ENCODE measurements at places on chromosomes 6 and 20.

DNA sequence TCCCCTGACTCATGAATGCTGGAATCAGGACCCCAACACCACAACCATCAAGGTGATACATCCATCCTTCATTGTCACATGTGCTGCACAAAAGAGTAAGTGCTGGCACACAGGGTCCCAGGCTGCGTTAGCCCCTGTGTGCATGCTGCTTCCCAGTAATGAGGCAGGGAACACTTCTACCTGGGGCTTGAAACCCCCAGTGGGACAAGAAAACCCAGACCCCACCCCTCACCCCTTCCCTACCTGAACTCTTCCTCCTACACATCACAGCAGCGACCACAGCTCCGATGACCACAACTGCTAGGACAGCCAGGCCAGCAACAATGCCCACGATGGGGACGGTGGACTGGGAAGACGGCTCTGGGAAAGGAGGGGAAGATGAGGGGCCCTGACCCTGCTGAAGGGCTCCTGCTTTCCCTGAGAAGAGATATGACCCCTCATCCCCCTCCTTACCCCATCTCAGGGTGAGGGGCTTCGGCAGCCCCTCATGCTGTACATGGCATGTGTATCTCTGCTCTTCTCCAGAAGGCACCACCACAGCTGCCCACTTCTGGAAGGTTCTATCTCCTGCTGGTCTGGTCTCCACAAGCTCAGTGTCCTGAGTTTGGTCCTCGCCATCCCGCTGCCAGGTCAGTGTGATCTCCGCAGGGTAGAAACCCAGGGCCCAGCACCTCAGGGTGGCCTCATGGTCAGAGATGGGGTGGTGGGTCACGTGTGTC lies 2.0 kb downstream of the HLA-B start:
- DNase-seq, result no peak

GRCh38 chr6:79438030-79438429 lies 99.2 kb downstream of the LCA5 start:
- DNase-seq, result no peak

DNA sequence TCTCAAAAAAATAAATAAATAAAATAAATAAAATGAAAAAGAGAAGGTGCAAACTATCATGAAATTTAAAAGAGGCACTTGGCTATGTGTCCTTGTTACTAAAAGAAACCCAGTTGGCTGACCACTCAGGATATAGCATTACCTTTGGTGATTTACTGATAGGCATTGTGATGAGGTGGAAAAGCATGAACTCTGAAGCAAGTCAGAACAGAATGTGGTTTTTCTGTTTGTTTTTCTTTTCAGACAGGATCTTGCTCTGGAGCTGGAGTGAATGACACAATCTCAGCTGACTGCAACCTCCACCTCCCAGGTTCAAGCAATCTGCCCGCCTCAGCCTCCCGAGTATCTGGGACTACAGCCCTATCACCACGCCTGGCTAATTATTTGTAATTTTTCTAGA lies 31.9 kb downstream of the ZNF184 start:
- DNase-seq, result no peak

DNA sequence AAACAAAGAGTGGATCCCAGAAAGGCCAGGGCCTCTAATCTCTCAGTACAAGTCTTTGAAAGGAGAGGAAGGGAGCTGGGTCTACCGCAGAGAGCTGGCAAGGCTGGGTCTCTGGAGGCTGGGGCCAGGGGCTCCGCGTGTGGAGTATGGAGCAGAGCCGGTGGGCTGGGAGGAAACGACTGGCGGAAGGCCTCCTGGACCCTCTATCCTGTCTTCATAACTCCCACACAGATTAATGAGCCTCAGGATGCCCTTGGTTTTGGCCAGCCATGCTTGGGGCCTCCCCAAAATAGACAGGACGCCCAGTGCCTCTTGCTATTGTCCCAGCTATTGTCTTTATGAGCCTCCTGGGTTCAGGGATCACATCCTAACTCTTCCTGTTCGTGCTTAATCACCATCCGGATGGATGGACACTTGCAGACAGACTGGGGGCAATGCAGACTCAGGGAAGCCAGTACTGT lies 306.4 kb downstream of the DHX35 start:
- DNase-seq, result no peak

DNA sequence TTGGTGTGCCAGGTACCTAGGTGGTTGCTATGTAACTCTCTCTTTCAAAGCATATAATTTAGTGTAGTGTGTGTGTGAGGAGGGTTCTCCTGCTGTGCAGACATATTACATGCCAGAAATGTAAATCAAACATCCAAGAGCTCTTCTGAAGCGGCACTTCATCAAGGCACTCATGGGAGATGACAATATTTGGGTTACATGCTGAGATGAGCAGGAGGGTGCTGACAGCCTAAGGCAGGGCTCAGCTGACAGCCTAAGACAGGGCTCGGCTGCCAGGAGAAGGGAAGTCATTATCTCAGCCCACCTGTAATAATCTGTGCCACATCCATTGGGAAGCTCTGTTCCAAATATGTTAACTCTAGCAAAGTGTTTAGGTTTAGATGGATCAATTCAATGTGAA lies 39.1 kb downstream of the ADGRF5 start:
- DNase-seq, result no peak

GRCh38 chr6:19991176-19991575 lies 154.0 kb downstream of the ID4 start:
- no peak for DNase-seq

GRCh38 chr6:113169484-113169883 lies 687.7 kb upstream of the MARCKS start:
- DNase-seq, result no peak
